Stimulated activated CD4-positive, alpha-beta T cell treated with anti-CD3 and anti-CD28 coated beads, Interleukin-4, amount 100 ng/mL, for 4 hours (primary cell): ENCODE measurements at places on chromosomes 2 and 18.
A peak's percentile ranks its signal among the peaks of the same experiment; 100 is the strongest.

- DNase-seq = no peak
These were observed 371.7 kb upstream of the RND3 start for GRCh38 chr2:150859162-150859561.

GRCh38 chr2:184644685-184645084, 46.4 kb downstream of the ZNF804A start:
- no peak for DNase-seq

- DNase-seq = peak; percentile 82
These were observed 419.0 kb downstream of the NBAS start for GRCh38 chr2:15142069-15142689.

DNA sequence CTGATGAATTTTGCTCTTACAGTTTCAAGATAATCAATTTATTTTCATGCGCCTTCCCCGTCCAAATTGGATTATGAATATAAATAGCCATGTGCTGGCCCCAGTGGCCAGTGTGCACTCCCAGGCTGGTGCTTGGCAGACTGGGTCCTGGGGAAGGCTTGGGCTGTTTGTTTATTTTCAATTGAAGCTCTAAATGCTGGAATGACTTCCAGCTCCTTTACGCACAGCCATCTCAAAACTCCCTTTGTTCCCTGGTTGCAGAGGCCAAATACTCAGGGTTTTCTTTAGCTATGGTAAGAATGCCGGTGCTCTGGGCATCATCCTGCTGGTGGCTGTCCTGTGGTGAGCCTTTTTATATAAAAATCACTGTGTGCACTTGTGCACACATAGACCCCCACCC, 131.5 kb downstream of the PRKCE start:
- no peak for DNase-seq

GRCh38 chr18:76399613-76400391, 95.2 kb downstream of the ZNF516 start:
- DNase-seq = no peak
